ENCODE measurements at places on chromosomes 2 and 18. TPM values are rescaled to one million over a fixed set of nuclear protein-coding genes. Genes with fewer than 3 reads are reported as not detected.

Gene NAT8
- not detected for total RNA-seq

Gene ST6GAL2
- total RNA-seq, result 1.6 TPM

DNA sequence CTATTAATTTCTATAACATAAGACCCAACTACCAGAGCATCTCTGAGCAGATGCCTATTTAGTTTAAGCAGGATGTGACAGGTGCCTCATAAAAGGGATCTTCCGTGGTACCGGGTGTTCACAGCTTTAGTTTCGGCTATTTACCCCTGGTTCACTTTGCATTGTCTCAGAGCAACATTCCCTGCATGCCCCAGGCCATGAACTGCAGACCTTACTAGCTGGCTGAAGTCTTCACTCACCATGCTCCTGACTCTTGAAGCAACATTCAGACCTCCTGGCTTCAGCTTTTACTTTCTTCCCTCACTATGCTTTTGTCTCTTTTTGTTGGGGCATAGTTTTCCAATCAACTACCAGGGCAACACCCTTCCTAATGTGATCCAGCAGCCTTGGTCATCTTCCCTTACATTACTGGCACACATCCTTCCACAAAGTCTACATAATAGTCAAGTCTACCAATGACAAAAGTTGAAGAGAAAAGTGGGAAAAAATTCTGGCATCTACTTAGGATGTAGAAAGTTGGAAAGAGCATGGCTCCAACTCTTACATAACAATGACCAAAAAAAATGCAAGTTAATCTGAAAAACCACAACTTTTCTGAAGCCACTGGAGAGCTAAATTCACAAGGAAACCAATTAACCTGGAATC, 99.2 kb downstream of the SESTD1 start:
- no peak for DNase-seq

- no peak for DNase-seq
Measured at GRCh38 chr2:208255557-208256106, 761 bp upstream of the IDH1 start.

GRCh38 chr2:215900203-215900611, 113.1 kb downstream of the MREG start:
- peak; percentile 28 for DNase-seq

Gene RDH14
- total RNA-seq, result 30.2 TPM

DNA sequence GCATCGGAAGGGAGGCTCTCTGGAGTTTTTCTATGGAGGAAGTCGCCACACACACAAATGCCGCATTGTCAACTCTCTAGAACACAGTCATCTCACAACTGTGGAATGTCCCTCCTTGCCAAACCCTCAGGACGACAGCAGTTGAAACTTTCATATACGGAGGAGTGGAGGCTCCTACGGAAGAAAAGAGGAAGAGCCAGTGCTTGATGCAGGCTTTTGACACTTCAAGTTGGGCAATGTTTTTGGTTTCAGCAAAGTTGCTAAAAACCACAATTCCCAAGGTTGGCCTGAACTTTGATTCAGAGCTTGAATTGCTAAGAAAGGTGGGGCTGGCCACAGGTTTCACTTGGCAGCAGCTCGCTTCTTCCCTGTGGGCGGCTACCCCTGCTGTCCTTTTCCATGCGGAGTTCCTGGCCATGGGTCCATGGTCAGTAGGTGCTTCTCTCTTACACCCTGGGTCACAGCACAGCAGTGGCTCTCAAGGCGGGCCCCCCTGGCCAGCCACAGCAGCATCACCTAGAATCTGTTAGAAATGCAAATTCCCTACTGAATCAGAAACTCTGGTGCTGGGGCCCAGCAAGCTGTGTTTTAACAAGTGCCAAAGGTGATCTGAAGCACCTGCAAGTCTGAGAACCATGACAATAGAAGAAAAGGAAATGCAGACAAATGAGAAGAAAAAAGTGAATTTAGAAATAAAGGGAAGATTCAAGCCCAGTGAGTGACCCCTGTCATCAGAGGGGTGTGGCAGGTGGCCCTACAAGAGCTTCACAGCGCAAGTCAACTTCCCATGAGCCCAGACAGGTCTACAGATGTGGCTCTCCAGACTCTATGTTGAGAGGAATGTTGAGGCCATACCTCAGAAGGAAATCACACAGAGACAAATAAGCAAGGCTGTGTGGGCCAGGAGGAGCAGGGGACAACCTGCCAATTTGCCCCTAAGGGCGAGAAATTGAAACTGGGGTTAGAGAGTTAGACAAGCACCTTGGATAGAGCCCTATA, 856.4 kb downstream of the RNF144A start:
- peak; percentile 63 for DNase-seq

GRCh38 chr2:7722212-7722910, 805.1 kb downstream of the RNF144A start:
- no peak for DNase-seq

DNA sequence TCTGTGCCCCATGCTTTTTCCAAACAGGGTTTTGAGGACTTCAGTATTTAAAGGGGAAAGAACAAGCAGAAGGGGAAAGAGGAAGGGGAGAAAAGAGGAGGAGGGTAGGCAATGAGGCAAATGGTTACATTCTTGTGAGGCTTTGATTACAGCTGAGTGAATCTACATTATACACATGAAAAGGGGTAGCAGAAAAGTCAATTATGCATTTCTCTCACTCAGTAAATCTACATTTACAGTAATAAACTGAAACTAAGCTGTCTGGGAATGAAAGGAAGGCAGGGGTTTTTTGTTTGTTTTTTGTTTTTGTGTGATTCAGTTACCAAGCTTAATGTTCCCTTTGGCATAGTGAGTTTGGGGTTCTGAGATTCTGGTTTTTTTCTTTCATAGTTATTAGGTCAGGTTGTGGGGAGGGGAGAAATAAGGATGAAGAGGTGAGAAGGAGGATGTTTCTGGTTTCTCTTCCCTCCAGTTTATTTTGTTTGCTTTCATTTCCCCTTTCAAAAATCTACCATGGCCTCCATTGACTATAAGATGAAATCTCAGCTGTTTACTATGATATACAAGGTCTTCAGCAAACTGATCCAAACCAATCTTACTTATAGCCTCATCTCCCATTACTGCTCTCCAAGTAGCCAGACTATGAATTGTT, 18.7 kb downstream of the C18orf63 start:
- no peak for DNase-seq

DNA sequence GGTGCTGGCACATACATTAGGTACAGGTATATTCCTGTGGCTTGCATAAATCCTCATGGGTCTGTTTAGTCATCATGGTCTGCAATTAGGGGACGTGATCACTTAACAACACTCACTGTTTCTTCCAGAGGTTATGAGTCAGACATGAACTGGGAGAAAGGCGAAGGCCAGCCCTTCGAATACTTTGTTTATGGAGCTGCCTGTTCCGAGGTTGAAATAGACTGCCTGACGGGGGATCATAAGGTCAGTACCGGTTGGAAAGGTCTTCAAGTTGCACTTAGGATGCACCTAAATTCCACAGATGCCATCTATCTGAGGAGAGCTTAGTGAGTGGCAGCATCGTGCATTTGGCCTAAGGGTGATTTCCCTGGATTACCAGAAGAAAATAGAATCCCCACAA, 76.9 kb downstream of the AOX1 start:
- peak; percentile 89 for DNase-seq

DNA sequence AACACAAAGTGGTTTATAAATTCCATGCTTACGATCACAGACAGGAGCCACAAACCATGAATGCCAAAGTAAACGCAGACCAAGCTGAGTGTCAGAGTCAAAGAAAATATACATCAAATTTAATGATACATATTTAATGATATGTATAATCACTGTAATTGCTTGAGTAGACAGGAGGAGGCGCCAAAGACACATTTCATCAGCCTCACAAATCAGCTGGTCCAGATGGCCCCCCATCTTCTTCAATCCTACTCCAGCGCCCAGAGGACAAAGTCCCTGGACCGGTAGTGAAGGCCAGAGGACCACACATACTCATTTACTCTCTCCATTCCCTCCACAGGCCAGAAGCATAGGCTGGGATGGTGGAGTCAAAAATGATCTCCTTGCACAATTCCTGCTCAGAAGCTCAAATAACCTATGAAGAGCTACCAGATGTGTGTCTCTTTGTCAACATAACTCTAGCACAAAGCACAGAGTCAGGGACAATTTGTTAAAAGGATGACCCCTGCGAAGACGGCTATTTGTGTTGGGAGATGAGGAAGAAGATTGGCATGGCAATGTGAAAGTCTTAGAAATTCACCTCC, 149.3 kb upstream of the PGAP1 start:
- DNase-seq, result no peak

DNA sequence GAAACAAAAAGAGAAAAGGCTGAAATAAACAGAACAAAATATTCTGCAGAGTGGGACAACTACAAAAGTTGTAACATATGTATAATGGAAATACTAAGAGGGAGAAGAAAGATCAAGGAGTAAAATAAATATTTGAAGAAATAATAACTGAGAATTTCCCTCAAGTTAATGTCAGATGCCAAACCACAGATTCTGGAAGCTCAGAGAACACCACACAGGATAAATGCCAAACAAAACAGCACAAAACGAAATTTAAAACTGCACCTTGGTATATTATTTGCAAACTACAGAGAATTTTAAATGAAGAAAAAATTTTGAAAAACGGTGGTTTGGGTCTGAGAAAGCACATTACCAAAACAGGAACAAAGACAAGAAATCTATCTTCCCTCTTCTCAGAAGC, 1588.9 kb upstream of the TMEFF2 start:
- DNase-seq, result no peak

Gene LONRF2
- total RNA-seq, result 0.47 TPM

DNA sequence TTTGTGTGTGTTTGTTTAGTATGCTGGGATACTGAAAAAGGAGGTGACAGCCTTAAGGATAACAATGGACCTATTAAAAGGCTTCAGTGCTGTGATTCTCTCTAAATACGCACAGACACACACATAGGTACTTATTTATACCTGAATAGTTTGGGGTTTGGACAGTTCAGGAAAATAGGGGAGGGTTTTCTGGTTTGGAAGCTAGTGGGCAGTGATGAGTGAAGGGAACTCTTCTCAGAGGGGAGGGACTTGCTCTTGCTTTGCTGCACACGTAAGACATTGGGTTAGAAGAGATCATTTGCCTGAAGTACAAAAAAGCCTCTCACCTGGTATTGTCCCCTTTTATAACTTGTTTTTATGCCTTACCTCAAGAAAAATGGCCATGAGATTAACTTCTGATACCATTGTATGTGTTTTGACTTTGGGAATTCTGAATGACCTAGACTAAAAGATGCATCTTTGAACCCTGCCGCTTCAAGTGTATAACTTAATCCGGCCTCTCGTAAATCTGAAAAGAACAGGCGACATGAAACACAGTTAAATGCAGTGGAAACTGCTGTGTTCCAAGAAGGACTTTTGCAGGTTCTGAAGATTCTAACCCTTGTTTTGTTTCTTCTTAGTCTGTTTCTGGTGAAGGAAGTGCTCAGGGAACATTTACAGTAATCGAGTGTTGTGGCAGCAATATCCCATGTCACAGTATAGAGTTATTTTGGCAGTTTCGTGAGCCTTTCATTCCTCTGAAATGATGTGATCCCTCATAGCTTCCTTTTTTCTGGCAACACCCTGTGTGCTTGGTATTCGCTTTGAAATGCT, 2.5 kb downstream of the CRIM1 start:
- peak; percentile 85 for DNase-seq

- no peak for DNase-seq
Measured at GRCh38 chr2:20434588-20435294, 12.1 kb upstream of the RHOB start.

Gene ACMSD
- total RNA-seq, result not detected

GRCh38 chr18:55219823-55220222, 260.6 kb upstream of the CCDC68 start:
- DNase-seq, result no peak

Gene SAG
- total RNA-seq, result not detected

DNA sequence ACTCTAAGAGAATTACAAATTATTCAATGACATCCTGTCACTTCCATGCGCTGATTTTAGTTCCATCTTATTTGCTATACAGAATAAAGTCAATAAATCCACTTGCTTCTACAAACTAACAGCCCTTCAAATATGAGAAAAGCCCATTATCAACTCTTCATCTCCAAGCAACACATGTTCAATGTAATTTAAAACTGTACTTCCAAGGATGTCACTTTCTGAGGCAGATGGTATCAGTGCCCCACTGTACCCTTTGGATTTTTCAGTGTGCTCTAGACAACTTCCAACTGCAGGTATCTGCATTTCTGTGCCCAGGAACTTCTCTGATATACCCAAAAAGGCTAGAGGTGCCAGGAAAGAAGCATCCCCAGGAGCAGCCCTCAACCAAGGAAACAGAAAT, 87.6 kb downstream of the SMAD2 start:
- DNase-seq, result no peak

GRCh38 chr2:45794134-45794617, 142.7 kb downstream of the PRKCE start:
- peak; percentile 32 for DNase-seq

Gene PARD3B
- 2.2 TPM for total RNA-seq

Gene FABP1
- total RNA-seq, result not detected

Gene ACVR2A
- 5.7 TPM for total RNA-seq

DNA sequence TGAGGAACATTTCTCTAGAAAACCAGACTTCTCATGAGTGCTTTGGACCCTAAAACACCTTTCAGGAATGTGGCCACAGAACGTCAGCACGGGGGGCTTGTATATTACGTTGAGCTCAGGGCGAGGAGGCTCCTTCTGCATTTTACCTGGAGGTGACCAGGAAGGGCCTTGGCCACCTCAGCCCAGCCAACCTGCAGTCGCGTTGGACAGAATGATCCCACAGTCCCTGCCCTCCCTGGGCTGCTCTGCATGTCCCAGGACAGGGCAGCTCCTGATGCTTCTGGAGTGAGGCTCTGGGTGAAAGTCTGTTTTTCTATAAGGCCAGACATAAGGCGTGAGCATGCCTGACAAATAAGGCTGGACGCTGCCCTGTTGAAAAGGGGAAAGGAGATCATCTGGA, 121.9 kb downstream of the NDUFA10 start:
- no peak for DNase-seq

GRCh38 chr18:58590254-58590653, 38.6 kb downstream of the ALPK2 start:
- no peak for DNase-seq

Gene TMEM37
- total RNA-seq, result 0.27 TPM

DNA sequence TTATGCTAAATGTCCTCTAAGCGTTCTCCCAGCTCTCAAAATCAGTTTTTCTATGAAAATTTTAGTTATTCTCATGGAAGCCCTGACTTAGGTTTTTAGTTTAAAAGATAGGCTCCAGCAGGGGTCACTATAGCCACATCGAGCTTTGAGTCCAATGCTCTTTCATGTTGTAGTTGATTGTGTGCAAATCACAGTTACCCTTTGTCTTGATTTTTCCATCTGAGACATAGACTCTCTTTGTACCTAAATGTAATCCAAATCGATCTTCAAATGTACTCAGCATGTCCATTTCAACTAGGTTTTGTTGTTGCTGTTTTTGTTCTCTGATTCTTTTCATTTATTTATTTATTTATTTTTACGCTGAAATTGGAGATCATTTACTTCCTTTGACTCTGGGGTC, 26.4 kb upstream of the MSTN start:
- DNase-seq, result peak; percentile 48

DNA sequence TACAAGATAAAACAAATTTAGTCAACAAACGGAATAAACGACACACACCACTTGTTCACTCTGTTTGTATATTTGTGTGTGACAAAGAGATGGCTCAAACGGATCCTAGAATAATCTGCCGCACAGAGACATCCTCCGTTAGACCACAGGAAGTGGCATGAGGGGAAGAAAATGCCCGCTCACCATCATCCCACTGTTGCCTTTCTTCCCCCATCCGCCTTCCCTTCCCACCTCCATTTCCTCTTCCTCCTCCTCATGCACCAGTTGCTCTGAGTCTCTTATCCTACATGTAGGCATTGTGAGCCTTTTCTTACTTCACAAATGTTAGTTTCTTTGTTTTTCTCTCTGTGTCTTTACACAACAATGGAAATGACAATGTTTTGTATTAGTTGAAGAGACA, 228.5 kb upstream of the SMIM21 start:
- no peak for DNase-seq

- no peak for DNase-seq
Measured at GRCh38 chr2:85376291-85377065, 21.9 kb downstream of the ELMOD3 start.

Gene MAP3K19
- total RNA-seq, result not detected

Data from HT1080 (cell line).